Activated T-helper 1 cell treated with Interleukin-2 at 50 U/mL for 16 hours (primary cell): ENCODE measurements at places on chromosomes 3 and 15.

- DNase-seq = no peak
Observed at GRCh38 chr15:68484696-68485400, 52.9 kb upstream of the ITGA11 start.

DNA sequence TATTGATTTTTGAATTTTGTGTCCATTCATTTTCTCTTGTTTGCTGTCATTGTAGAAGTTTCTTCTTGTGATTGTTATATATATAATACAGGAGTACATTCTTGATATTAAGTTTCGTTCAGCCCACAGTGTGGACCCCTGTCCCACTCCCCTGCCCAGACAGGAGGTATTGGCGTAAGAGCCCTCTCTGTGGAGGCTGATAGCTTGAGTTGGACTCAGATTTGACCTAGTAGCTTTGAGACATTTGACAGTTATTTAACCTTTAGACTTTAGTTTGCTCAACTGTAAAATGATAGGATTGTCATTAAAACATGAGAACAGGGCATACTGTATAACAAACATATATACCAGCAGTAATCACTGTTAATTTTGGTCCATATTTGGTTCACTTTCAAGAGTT, 27.1 kb downstream of the GPR171 start:
- DNase-seq = no peak

DNA sequence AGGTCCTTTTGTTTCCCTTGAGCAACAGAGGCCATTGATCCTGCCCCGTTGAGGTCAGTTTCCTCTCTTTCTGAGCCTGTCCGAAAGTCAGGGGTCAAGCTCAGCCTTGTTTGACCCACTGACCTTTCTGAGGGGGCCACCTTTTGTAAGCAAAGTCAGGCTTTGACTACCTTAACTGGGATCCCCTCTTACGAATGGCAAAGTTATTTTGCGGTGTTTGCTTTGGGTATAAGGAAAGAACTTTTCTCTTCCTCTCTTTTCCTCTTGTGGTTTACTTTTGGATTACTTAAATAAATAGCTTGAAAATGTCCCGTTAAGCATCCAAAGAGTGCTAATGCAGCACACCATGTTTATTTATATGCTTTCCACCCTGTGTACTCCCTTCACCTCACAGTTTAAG, 340.6 kb downstream of the THSD4 start:
- no peak for DNase-seq

DNA sequence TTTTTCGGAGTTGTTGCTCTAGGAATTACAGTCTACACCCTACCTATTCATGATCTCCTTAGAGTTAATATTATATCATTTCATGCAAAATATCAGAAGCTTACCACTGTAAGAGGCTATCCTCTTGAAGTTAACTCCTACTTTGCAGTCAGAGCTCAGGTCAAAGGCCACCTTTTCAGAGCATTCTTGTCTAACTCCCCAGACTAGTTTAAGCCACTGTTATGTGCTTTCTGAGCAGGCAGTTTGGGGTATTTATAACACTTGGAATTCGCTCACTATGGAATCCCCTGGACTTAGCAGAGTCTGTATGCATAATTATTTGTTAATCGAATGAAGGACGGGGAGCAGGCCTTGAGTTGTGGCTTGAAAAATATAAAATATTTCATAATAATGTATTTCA, 21.7 kb downstream of the MED12L start:
- DNase-seq = no peak

DNA sequence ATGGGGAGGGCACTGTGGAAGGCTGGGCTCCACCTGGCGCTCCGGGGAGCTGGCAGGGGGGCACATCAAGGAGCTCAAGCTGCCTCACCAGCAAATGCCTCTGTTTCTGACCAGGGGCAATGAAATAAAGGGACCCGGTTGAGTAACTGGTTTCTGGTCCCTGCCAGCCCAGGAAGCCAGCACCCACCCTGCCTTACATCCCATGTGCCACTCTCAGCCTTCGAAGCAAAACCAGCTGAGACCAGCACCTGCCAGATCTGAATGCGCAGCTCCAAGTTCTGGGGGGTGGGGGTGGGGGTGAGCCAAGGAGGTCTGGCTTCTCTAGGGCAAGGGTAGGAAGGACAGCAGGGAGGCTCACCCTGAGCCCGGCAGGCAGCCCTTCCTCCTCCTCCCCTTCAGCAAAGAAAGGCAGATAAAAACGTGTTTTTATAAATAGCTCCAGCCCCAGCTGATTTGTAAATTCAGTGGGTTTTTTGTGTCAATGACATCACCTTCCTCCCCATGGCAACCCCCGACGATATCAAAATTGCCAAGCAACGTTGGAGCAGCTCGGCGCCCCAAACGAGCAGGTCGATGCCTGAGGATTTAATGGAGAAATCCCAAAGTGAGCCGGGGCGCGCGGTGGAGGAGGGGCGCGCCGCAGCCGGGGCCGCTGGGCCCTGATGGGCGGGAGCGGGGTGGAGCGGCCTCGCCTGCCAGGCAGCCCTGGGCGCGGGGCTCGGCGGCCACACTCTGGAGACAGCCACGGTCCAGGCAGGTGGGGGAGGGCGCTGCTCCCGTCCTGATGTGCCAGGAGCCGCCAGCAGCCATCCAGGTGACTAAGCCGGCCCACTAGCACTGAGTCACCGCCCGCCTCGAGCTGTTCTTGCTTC, at the start of gene PAK6:
TSS of gene PAK6 (plus strand) at position 532 of the 872 bp plus-strand sequence. CDS start 25,723 bp downstream, outside the sequence.
- DNase-seq = no peak

- DNase-seq = no peak
Observed at GRCh38 chr3:130772129-130772528, 25.5 kb upstream of the PIK3R4 start.

DNA sequence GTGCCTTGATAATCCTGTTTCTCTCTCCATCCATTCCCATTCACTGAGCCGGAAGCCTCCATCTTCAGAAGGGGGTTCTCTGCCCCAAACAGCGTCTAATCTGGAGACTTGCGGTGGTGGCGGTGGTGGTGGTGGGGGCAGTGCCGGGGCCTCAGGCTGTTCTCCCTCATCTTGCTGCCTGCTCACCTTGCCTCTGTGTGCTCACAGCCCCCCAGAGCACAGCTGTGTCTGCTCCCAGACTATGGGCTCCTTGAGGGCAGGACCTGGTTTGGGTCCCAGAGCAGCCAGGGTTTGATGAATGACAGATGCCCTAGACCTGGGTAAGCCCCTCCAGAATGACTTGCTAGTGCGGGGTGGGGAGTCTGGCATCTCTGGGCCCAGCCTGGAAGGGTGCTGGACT, 430 bp upstream of the PSTPIP1 start:
- DNase-seq = no peak
